ENCODE measurements at places on chromosomes 1 and 21.

GRCh38 chr1:111551623-111552411, 48.4 kb upstream of the ADORA3 start:
- DNase-seq: no peak

- no peak for DNase-seq
These were observed 1.4 kb upstream of the MIA3 start for GRCh38 chr1:222616525-222616924.

- DNase-seq: no peak
These were observed 100.1 kb upstream of the IGSF21 start for GRCh38 chr1:18007391-18008041.

GRCh38 chr1:207152792-207153468, 48.9 kb downstream of the C4BPA start:
- no peak for DNase-seq

DNA sequence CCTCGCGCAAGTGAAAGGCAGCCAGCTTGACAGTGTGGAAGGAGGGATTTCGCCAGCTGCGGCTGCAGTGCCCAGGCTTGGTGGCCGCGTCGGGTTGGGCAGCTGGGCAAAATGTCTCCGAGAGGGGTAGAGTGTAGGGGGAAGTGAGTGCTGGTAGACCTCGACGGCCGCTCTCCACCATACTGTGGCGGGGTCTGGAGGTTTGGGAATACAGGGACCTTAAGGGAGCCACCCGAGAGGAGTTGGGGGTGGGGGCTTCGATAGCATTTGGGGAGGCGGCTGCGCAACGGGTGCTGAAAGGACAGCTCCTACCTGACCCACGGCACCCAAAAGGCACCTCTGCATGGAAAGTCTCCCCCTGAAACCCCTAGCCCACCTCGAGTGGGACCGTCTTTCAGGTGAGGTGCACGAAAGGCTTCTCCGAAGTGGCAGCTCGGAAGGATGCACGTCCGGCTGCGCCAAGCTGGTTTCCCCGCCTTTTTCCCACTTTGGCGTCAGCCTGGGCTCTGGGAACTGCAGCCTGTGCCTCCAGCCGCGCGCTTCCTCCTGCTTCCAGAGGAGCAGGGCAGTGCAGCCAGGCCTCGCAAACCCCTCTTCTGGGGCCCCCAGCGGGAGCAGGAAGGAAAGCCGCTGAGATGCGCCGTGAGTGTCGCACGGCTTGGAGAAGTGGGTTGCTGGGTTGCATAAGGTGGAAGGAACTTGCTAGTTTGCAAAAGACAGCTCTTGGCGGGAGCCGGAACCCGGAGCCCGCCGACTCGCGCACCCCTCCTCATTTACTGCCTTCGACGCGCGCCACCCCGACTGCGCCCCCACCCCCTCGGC, 531 bp upstream of the HMGN2 start:
- DNase-seq: peak; percentile 68

DNA sequence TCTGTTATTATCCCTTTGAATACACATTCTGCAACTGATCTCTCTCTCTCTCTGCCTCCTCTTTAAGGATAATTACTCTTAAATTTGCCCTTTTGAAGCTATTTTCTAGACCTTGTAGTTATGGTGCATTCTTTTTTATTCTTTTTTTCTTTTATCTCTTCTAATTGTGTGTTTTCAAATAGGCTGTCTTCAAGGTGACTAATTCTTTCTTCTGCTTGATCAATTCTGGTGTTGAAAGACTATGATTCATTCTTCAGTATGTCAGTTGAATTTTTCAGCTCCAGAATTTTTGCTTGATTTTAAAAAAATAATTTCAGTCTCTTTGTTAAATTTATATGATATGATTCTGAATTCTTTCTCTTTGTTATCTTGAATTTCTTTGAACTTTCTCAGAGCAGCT, 95.6 kb upstream of the GPR52 start:
- DNase-seq: no peak

- DNase-seq: no peak
These were observed 217.8 kb upstream of the HOOK1 start for GRCh38 chr1:59596956-59597355.

- no peak for DNase-seq
These were observed 7.1 kb upstream of the NSUN4 start for GRCh38 chr1:46333300-46334029.

DNA sequence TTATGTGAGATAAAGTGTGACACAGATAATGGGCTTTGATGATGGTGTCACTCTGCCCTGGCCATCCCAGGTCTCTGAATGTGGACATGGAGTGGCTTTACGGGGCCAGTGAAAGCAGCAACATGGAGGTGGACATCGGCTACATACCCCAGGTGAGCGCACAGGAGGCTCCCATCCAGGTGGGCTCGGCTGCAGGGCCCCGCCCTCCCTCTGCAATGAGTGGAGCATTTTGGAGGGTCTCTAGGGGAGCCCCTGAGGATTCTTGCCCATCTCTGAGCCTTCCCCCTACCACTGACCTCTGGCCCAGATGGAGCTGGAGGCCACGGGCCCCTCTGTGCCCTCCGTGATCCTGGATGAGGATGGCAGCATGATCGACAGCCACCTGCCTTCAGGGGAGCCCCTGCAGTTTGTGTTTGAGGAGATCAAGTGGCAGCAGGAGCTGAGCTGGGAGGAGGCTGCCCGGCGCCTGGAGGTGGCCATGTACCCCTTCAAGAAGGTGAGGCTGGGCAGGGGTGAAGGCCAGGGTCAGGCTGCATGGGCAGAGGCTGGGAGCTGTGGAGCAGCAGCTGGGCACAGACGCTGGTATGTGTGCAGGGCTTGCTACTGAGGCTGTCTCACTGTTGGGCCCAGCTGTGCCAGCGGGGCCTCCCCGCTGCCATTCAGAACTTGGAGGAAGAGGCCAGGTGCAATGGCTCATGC, 8.2 kb upstream of the MTFR1L start:
- no peak for DNase-seq

GRCh38 chr1:110875216-110875731, 2.3 kb downstream of the CD53 start:
- peak; percentile 79 for DNase-seq

- no peak for DNase-seq
These were observed 19.1 kb downstream of the SRSF4 start for GRCh38 chr1:29162476-29163138.

GRCh38 chr1:47196622-47197021, 6.8 kb upstream of the PDZK1IP1 start:
- no peak for DNase-seq

- no peak for DNase-seq
These were observed 13.8 kb downstream of the S100A7A start for GRCh38 chr1:153430166-153430553.

- no peak for DNase-seq
These were observed 31.8 kb downstream of the USP25 start for GRCh38 chr21:15761507-15762100.

DNA sequence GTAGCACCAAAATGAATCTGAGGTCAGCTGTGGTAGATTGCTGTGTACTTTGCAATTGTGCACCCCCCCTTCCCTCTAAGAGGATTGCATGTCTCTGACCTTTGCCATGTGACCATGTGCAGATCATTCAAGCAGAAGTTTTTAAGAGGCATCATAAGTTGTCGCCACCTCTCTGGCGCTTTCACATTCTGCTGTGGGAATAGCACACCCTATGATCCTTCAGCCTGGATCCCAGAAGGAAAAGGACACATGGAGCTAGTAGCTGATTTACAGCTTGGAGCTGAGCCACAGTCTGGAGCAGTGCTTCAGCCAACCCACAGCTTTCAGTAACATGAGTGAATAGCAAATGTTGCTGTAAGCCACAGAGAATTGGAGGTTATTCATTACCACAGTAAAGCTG, 158.5 kb downstream of the TSEN15 start:
- DNase-seq: no peak

GRCh38 chr1:61640531-61641530, 84.1 kb downstream of the TM2D1 start:
- no peak for DNase-seq

- no peak for DNase-seq
These were observed 107.5 kb downstream of the SPAG17 start for GRCh38 chr1:118077331-118078045.

Measured in natural killer cell treated with Interleukin-12 subunit alpha and Interleukin-12 subunit beta and Interleukin-15 and Interleukin-18, amount 100 ng/mL, for 72 hours (primary cell).